ENCODE measurements at places on chromosomes 7 and 10. TPM values are rescaled to one million over a fixed set of nuclear protein-coding genes. Genes with fewer than 3 reads are reported as not detected.

DNA sequence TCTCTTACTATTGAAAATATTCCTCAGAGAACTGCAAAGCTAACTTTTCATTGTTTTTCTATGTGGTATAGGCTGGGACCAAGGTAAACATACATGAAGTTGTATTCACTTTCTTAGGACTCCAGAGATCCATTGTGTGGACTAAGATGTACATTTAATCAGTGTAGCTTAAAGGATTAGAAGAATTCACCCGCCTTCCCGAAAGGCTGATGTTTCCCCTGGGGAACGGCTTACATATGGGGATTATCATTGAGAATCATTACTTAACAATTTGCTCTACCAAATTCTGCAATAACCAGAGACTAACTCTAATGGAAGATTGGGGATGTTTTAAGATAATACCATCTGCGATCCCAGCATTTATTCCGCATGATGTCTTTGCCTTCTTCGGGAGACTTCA is 257.1 kb upstream of the KIAA1217 start:
- no peak for DNase-seq

DNA sequence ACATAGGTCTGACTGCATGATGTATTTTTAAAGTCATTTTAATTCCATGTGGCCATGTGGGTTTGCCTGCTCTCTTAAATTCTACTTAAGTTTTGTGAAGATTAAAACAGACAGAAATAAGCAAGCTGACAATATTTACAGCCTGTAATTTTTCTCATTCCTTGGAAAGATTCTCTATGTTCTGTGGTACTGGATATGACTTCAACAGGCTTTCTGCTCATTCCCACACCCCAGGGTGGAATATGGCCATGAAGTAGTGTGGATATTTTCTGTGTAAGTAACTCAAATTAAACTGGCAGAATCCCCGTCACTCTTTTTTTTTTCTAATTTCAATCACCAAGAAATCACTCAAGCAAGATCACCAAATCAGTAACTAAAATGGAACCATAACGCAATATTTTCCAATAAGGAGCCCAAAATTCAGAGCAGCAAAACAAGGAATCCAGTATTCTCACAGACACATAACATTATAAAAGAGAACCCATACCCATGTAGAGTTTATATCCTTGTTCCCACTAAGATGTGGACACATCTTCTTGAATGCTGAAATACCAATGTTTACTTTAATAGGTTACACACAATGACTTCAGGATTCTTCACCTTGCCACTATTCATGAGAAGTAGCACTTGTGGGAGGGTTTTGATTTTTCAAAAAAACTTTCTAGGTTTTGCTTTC is 5.7 kb downstream of the HOXA5 start:
- DNase-seq: no peak

- peak; percentile 50 for DNase-seq
Observed at GRCh38 chr10:124530215-124530665, 68.6 kb downstream of the LHPP start.

DNA sequence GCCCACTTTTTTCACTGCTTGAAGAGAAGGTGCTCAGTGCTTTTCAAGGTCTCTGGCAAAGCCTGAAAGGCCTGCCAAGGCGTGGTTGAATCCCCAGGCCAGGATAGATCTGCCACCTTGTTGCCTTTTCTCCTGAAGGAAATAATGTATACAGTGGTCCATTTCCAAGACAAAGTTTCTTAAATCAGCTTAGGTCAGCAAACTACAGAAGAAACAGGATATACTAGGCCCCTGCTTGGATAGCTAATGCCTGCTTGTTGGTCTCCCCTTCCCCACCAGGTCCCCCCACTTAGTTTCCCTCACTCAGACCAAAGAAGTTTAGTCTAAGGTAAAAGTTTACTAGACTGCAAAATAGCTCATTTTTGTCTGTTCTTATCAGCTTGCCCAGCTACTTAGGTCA is 19.9 kb downstream of the COL17A1 start:
- no peak for DNase-seq

SEMA3D gene
- 72.6 TPM for total RNA-seq

- no peak for DNase-seq
Observed at GRCh38 chr7:132141109-132141508, 435.2 kb downstream of the PLXNA4 start.

NUDCD3 gene
- 47.8 TPM for total RNA-seq

PDK4 gene
- 34.8 TPM for total RNA-seq

- no peak for DNase-seq
Observed at GRCh38 chr10:120883071-120883470, 31.9 kb downstream of the WDR11 start.

DNA sequence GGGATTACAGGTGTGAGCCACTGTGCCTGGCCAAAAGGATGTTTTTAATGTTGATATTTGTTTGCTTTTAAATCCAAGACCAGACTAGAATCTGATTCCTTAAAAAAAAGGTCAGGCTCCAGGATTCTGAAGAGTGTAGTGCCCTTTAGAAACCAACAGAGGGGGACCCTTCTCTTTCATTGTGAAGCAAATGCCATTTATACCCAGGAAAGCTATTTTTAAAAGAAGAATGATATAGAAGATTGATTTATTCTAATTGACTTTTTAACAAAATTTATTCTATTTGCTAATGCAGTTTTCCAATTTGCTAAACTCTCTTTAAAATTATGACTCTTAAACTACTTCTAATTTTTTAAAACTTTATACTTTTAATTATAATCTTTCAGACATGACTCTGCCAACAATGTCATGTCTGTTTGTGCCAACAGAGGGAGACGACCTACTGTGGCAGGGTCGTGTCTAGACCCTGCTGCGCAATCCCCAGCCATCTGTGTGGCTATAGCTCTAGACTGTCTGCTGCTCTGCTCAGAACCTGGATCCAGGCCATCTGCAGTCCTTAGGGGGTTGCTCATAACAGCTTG is 201.0 kb upstream of the IMMP2L start:
- DNase-seq: peak; percentile 13

DNA sequence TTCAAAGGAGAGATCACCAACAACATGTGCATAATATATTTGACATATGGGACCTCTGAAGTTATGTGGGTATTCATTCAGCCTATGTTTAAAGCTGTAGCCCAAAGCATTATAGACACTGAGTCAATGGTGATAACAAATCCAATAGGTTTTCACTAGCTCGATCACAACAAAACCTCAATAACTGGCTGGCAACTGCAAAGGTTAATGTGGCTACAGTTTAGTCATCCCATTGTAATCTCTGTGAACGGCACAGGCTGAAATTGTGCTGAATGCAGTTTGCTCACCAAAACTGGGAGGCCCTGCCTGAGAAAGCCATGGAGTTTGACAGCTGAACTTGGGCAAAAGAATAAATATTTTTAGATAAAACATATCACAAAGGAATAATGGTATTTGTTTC is 152.4 kb upstream of the ADO start:
- no peak for DNase-seq

DNA sequence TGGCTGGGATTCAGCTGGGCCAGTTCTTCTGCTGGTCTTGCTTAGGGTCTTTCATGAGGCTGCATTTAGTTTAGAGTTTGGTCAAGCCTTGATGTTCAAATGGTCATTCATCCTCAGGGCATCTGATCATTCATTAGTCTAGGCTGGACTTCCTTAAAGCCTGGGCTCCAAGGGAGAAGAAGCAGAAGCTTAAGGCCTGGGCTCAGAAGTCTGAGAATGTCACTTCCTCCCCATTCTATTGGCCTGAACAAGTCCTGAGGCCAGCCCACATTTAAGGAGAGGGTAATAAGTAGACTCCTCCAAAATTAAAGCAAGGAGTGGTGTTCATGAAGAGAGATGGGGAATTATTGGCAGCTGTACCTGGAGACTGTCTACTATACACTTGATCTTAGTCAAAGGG is 193.2 kb upstream of the HABP2 start:
- DNase-seq: no peak

SEMA3A gene
- total RNA-seq: 26.9 TPM

DNA sequence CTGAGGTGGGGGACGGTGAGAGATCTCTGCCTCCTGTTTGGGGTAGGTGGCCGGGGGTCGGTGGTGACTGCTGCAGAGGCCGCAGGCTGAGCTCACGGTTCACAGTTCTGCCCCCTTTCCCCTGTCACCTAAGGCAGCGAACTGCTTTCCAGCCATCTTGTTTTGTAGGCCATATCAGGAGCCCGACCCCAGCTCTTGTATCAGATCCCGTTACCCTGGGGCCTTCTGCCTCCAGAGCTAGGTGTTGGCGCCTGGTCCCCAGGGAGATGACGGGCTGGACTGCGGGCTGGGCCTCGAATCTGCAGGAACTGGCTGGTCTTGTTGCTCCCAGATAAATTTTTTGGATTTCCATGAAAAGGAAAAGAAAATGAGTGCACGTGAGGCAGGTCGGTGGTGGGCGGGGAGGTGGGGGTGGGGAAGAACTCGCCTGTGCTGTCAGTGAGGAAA is 183.0 kb downstream of the DNAJB6 start:
- no peak for DNase-seq

DNA sequence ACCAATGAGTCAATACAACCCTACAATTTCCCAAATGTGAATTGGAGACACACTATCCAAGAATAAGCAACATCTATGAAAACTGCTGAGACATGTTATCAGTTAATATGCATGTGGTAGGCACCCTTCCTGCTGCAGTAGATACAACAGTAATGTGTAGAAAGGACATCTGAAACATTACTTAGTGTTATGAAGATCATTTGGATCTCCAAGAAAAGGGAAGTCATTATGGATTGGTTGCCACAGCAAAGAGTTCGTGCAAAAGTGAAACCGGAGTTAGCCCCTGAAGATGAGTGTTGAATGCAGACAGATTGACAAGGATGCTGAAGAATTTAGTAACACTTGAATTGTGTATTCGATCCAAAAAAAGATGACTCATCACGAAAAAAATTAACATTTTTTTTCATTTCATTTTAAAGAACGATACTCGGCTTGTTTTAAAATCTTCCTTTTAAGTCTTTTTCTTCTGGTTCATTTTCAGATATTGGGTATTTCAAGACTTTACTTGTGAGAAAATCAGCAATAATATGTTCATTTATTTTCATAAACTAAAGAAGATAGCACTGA is 322.4 kb upstream of the KLF6 start:
- no peak for DNase-seq

- DNase-seq: no peak
Observed at GRCh38 chr7:17307969-17308648, 9.7 kb downstream of the AHR start.

Data from skin of body (tissue), 3 donors.